ENCODE measurements at places on chromosomes 5 and 9. TPM values are rescaled to one million over a fixed set of nuclear protein-coding genes. Genes with fewer than 3 reads are reported as not detected.

The INSL6 gene
- not detected for total RNA-seq

The FNBP1 gene
- 96.7 TPM for total RNA-seq

The CCDC187 gene
- not detected for total RNA-seq

The LTC4S gene
- total RNA-seq, result not detected

The C5orf46 gene
- not detected for total RNA-seq

The C9orf43 gene
- total RNA-seq, result 0.16 TPM

The PHF19 gene
- total RNA-seq, result 34.8 TPM

The LCN9 gene
- not detected for total RNA-seq
